ENCODE measurements at places on chromosomes 4 and X.

GRCh38 chr4:111854494-111855087, 290.7 kb upstream of the FAM241A start:
- no peak for DNase-seq

DNA sequence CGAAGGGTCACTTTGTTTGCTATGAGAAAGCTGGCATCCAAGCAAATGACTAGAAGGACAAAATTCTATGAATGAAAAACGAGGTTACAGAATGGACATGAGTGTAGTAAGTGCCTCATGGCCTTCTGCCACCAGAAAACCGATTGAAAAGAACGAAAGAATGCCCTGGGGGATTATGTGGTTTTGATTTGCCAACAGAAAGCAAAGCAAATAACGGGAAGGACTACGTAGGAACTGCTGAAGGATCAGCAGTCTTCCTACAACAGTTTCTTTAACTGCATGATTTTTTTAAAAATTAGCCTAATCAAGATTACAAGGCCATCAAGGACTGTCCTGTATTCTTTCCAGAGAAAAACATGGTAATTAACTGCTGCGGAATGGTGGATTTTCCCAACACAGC, 50.6 kb downstream of the NRK start:
- no peak for DNase-seq

- no peak for DNase-seq
These were observed 248.3 kb upstream of the PCDH7 start for GRCh38 chr4:30471861-30472260.

DNA sequence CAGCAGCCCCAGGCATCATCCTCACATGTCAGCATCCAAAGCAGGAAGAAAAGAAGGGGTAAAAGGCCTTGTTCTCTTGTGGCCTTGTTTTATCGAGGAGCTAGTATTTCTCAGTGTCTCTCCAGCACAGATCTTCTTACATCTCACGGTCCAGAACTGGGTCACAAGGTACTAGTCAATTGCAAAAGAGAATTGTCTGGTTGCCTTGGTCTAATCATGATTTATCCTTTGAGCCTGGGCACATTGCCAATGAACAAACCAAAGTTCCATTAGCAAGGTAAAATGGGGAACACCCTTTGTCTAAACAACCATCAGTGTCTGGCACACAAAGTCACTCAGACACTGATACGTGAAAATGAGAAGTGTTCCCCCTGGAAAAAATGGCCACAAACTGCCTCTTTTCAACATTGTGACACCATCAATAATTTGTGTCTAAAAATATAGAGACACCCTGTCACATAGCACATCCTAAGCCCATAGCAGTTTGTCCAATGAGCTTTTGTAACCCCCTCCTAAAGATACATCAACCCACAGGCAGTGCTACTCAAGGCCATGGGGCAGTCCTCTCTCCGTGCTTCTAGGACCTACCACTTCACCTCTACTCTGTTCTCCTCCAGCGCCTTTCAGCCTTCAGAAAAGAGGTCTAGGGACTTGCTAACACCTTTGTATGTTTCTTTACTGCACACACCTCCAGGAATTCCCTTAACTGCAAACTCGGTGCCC, 534.4 kb downstream of the MID1IP1 start:
- no peak for DNase-seq

DNA sequence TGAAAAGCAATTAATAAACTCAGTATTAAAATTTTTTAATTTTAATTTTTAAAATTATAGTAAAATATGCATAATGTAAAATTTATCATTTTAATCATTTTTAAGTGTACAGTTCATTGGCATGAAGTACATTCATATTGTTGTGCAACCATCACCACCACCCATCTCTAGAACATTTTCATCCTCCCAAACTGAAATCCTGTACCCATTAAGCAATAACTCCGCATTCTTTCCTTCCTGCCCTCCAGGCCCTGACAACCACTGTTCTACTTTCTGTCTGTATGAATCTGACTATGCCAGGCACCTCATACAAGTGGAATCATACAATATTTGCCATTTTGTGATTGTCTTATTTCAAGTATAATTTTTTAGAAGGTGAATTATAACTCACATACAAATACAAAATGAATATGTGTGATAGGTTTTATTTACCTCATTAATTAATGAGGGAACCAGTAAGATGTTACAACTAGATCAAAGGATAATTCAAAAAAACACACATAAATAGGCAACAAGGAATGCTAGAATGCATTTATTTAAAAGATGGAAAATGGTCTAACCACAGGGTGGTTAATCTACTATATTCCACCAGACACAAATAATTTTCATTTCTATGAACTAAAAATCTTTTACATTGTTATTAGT, 13.1 kb upstream of the AFF1 start:
- no peak for DNase-seq

DNA sequence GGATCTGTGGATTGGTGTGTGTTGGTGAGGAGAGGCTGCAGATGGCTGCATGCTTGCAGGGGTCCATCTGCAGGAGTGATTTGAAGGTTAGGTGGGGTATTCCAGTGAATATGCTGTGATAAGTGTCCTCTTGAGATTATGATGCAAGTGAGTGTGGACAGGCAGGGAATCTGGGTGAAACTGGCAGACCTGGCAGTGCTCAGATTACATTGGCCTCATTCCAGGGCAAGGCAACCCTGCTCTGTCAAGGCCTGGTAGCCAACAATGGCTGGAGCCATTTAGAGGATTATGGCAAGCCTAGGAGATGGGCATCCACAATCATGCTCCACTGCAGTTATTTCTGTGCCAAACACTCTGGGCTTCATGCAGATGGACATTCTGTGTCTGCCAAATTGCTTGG, 113.9 kb downstream of the RTL3 start:
- DNase-seq, result no peak

DNA sequence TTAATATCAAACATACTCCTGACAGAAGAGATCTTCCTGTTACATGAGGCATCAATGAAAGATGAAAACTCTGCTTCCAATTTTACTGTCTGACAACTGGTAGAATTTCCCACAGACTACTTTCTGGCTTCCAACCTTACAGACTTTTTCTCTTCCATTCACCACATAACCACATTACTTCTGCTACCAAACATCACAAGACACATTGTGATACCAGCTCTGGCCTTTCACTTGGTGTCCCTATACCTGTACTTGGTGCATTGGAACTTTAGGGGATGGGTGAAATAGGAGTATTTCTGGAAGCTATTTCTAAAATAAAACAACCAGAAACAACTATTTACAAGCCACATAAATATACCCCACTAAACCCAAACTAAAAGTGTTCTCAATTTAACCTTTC, 20.5 kb downstream of the AMTN start:
- no peak for DNase-seq

GRCh38 chr4:189088780-189089179, 851.9 kb upstream of the FRG1 start:
- DNase-seq, result no peak
